COR-L47 (cell line): ENCODE measurements at places on chromosomes 11 and 22.

DNA sequence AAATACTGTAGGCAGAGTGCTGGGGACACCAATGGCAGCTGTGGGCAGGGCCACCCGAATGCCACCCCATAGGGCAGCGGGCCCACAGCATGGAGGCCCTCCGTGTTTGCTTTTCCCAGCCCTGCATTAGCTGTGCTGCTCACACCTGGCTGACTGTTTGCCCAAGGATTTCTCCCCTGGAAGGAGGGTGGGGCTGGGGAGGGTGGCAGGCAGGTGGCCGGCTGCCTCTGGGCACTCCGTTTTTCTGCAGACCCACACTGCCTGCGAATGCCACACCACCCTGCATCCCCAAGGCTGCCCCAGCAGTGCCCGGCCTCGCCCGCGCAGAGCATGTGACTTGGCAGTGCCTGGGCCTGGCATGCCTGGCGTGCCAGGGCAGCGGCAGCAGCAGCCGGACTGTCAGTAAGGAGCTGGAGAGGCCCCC, 19.6 kb downstream of the DAGLA start:
- peak; percentile 93 for DNase-seq

DNA sequence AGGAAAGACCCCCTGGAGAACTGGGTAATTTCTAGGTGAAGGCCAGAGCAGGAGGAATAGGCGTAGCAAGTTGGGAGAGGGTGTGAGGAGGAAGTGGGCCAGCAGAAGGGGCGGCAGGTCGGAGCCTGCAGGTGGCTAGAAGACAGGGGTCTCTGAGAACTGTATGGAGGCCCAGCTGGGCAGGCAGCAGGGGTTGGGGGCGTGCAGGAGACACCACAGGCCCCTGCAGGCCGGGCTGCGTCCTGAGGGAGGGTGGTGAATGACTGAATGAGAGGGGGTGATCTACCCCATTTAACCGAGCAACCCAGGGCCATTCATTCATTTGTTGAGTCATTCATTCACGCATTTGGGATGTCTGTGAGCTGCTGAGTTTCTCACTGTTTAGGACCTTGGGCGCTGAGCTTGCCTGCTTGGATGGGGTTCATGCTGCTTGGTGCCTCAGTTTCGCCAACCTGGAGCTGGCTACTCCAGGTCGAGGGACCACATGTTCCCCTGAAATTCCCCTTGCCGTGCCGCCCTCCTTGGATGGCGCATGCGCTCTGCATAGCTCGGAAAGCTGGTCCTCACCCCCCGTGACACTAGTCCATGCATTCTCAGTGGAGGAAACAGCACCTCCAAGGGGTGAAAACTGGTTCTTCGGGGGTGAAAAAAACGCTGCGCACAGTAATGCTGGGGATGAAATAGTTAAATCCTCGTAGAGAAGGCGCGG, 15.6 kb downstream of the MPPED1 start:
- no peak for DNase-seq

GRCh38 chr22:29043906-29044575, 17.6 kb downstream of the C22orf31 start:
- no peak for DNase-seq

DNA sequence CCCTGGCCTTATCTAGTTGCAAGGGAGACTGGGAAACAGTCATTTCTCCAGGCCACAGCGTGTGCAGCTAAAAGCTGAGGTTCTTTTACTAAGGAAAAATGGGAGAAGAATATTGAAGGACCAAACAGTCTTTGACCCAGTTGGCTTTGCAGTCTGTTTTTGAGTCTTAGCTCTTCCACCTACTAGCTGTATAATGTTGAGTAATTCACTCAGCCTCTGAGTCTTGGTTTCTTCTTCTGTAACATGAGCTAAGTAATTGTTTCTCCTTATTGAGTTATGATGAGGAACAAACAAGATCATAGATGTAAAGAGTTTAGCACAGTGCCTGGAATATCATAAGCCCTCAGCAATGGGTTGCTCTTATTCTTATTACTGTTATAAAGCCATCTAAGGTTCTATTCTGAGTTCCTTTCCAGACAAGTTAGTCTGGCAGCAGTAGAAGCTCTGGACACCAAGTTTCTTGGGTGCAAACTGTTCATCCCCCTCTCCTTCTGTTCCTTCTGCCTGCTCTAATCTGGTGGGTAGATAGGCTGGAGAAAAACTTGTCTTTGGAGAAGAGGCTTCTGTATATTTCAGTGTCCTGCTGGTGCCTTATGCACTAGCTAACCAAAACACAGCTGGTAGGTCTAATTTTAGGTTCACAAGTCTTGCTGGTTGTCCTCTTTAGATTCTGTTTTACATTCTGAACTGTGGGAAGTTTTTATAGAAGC, 13.5 kb downstream of the TRIM44 start:
- no peak for DNase-seq

GRCh38 chr11:130480711-130481140, 32.3 kb downstream of the ADAMTS15 start:
- no peak for DNase-seq

- DNase-seq, result no peak
These were observed 55.2 kb downstream of the PPFIBP2 start for GRCh38 chr11:7569044-7569443.

GRCh38 chr11:48024635-48025071, 44.3 kb downstream of the PTPRJ start:
- DNase-seq, result no peak

GRCh38 chr11:1565173-1565903, 6.7 kb downstream of the DUSP8 start:
- no peak for DNase-seq

DNA sequence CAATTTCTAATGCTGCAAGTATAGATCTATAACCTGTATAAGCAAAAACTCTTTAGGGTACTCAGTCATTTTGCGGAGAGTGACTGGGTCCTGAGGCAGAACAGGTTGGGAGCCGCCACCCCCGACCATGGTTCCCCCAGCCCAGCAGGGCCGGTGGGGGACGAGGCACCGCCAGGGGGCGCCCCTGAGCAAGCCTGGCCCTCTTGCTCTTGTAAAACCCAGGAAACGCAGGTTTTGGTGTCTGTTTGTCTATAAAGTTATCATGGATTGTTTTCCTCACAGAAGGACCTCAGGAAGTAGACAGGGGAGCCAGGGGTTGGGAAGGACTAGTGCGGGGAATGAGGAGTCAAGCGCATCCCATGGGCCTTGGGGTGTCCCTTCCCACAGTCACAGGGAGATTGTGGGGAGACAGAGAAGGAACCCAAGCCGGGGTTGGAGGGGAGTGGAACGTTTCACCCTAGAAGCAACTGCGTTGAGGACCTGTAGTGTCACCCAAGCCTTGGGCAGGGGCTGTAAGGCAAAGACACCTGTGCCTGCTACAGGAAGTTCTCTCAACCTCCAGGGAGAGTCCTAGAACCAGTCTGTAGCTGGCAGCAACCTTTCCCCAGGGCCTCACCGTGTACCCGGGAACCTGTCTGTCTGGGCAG, 26.4 kb downstream of the KCTD17 start:
- peak; percentile 26 for DNase-seq

DNA sequence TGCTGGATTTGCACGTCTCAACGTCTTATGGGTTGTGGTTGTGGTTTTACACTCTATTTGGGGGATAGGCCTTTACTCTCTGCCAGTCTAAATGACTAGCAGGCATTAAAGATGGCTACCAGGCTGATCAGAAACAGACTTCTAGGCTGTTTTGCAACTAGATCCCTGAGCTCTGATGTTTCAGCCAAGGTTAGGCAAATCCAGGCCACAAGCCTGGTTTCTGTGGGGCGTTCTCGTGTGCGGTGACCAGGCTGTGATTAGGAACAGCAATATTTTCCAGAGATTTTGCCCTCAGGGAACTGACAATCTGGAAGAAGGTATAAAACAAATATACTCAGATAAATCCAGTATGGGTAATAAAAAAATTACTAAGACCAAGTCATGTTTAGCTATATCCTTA, 502.4 kb downstream of the INSC start:
- DNase-seq, result no peak

GRCh38 chr11:24716403-24716802, 219.6 kb downstream of the LUZP2 start:
- DNase-seq, result no peak

GRCh38 chr22:44994399-44995104, 15.3 kb downstream of the PHF21B start:
- no peak for DNase-seq

DNA sequence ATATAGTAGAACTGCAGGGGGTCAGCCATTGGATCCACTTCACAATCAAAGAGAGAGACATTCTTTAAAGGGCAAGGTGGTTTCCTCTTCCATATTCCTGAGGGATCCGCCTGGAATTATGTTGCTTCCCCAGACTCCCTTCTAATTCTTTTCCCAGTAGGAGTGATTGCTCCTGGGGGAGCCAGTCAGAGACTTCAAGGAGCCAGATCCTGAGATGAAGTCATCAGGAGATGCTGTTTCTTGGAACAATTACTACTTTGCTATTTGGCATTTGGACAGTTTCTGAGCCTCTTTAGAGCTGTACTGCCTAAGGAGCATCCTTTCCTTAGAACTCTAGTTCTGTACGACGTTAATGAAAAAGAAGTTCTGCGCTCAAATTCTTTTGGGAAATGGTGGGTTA, 1.9 kb upstream of the OR9Q2 start:
- DNase-seq, result no peak

DNA sequence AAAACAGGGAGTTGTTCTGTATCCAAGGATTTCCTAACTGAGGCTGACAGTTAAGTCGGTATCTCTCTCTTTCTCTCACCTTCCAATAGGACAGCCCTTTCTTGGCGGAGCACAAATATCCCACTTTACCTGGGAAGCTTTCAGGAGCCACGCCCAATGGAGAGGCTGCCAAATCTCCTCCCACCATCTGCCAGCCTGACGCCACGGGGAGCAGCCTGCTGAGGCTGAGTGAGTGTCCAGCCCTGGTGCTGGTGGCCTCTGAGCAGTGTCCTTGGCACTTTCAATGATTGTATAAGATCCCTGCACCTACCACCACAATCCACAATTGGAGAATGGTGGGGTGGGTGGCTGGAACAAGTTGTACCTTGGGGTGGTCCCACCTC, 33.7 kb downstream of the CYB5R2 start:
- DNase-seq, result no peak

GRCh38 chr11:104146421-104146820, 17.5 kb downstream of the PDGFD start:
- DNase-seq, result peak; percentile 15

DNA sequence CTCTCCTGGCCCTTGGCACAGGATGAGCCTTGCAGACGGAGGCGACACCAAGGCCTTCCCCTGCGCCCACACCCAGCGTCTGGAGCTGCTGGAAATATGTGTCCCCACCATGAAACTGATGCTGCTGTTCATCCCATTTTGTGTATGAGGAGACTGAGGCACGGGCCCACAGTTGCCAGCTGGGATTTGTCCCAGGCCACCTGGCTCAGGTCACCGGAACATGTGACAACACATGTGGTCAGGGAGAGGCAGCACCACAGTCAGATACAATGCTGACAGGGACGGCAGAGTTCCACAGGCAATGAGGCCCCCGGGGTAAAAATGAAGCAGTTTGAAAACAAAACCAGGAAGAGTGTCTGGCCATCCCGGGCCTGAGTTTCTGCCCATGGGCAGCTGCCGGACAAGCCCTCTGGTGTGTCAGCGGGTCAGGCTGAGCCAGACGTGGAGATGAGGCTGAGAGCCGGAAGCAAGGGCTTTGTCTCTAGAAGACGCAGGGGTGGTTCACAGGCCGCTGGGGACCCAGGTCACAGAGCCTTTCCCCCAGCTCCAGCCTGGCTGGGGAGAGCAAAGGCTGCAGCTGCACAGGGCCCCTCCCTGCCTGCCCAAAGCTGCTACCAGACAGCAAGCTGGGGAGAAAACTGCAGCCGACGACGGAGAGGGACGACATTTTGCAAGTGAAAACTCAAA, 80.7 kb downstream of the CDKN1C start:
- no peak for DNase-seq

- DNase-seq, result no peak
These were observed 45.8 kb upstream of the FIBIN start for GRCh38 chr11:26947904-26948639.

GRCh38 chr11:110473706-110474105, 44.0 kb downstream of the FDX1 start:
- DNase-seq, result no peak

GRCh38 chr22:49353235-49353634, 474.4 kb downstream of the BRD1 start:
- DNase-seq, result no peak

- no peak for DNase-seq
These were observed 33.9 kb upstream of the SEPTIN5 start for GRCh38 chr22:19680287-19680881.

DNA sequence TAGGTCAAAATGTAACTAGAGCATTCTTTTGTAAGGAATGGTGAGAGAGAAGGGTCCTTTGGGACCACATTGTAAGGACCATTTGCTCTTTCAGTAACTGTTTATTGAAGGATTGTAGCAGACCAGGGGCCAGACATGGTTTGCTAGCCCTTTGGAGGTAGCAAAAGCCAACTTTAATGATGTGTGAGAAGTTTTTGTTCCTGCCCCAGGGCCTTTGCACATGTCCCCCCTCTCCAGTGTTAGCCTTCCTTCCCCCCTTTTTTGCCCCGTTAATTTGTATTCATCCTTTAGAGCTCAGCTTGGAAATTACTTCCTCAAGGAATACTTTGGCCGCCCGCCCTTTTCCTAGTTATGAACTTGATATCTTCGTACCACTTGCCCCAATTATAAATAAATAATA, 9.0 kb downstream of the LIMK2 start:
- DNase-seq, result no peak

DNA sequence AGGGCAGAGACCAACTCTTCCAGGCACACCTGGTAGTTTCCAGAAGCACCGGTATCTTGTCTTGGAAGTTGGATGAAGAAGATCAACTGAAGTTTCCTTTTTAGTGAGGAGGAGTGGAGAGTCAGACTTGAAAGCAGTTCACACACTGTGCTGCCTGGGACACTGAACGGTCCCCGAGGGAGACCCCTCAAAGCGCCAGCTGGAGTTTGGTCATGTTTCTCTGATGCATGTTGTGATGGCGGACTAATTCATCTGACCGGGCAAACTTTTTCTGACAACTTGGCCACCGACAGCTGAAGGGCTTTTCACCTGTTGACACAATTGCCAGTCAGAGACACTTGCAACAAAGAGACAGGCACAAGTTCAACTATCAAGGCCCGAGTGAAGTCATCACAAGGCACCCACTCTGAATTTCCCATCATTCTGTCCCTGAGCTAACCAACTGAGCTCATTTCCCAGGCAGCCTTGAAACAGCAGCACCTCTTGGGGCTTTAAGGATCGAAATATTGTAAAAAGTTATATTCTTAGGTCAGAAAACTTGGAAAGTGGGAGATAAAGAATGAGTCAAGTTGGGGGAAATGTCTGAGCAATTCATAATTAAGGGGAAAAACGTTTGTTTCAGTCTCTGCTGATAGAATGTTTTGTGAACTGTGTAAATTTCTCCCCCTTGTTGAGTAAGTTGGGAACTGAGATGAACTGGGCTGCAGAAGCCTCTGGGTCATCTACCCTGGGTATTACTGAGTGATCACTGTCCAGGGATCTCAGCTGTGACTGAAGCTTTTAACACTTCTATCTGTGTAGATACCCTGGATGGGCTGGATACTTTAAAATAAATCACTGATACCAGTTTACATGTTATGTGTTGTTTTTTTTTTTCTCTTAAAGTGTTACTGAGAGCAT, 46.2 kb downstream of the WT1 start:
- DNase-seq, result no peak

GRCh38 chr22:39598017-39598965, 27.7 kb downstream of the CACNA1I start:
- no peak for DNase-seq
